ENCODE measurements at places on chromosomes 1 and 21.

GRCh38 chr1:223815020-223815853 is 30.5 kb downstream of the TP53BP2 start:
- DNase-seq: no peak

DNA sequence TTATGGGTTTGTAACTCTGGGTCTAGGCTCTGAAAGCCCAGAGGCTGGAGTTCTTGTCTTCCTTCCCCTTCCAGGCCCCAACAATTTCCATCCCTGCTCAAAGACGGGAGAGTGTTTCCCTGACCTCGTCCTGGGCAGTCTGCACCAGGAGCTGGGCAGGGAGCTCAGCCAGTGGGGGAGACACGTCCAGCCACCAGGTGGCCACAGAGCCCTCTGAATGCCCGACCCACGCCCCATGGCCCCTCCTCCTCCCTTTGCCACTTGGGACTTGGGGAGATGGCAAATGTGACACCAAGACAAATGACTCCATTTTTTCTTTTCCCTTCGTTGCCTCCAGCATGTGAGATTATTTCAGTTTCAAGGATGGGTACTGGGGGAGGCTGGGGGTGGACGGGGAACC is 159.9 kb upstream of the AJAP1 start:
- DNase-seq: no peak

GRCh38 chr1:84366786-84367185 is 31.5 kb upstream of the DNASE2B start:
- DNase-seq: no peak

DNA sequence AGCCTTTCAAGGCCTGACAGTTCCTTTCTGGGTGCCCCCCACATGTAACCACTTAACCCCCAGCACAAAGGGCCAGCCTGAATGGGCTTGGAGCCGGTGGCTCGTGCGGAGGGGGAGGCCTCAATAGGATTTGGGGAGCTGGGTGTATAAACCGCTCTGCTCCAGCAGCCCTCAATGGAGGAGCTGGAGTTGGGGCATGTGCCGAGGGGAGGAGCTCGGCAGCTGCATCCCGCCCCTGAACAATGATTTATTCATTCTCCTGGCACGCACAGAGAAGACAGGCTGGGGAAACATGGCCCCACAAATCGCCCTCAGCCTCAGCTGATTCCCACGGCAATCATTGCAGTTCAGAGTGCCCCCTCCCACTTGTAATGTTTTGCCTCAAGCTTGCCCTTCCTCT is 6.9 kb upstream of the C1orf216 start:
- no peak for DNase-seq
